ENCODE measurements at places on chromosomes 7 and 10.
A peak's percentile ranks its signal among the peaks of the same experiment; 100 is the strongest.

DNA sequence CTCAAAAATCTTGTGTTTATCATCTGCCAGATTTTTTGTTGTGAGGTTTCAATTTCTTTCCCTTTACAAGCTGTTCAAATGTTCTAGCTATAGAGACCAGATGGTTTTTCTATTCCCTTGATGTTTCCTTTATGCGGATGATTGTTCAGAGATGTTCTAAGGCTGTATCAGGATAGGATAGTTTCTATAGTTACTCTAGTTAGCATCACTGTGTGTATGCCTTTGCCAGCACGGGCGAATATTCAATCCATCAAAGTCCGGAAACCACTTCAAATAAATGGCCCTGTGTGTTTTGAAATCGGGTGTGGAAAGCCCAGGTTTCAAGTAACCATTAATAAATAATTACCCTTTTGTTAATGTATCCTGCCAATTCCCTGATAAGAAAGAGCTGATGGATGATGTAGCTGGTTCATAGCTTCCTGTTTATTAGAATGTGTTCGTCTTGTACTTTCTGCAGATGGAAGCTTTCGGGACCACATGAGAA is 149.8 kb upstream of the PRKCQ start:
- no peak for DNase-seq

- no peak for DNase-seq
Observed at GRCh38 chr7:127918130-127918529, 113.1 kb downstream of the LRRC4 start.

DNA sequence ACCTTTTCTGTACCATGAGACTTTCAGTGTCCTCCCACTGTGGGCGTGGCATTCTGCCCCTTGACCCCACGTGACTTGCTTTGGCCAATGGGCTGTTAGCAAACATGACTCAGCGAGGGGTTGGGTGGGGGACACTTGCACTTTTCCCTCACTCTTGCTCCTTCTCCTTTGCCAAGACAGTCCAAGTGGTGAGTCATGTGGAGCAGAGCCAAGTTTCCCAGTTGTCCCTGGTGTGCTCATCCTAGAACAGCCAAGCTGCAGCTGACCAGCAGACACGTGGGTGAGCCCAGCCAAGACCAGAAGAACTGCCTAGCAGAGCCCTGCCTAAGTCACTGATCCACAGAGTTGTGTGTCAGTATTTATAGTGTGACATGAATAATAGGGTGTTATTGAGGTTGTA is 82.8 kb upstream of the CPXM2 start:
- no peak for DNase-seq

DNA sequence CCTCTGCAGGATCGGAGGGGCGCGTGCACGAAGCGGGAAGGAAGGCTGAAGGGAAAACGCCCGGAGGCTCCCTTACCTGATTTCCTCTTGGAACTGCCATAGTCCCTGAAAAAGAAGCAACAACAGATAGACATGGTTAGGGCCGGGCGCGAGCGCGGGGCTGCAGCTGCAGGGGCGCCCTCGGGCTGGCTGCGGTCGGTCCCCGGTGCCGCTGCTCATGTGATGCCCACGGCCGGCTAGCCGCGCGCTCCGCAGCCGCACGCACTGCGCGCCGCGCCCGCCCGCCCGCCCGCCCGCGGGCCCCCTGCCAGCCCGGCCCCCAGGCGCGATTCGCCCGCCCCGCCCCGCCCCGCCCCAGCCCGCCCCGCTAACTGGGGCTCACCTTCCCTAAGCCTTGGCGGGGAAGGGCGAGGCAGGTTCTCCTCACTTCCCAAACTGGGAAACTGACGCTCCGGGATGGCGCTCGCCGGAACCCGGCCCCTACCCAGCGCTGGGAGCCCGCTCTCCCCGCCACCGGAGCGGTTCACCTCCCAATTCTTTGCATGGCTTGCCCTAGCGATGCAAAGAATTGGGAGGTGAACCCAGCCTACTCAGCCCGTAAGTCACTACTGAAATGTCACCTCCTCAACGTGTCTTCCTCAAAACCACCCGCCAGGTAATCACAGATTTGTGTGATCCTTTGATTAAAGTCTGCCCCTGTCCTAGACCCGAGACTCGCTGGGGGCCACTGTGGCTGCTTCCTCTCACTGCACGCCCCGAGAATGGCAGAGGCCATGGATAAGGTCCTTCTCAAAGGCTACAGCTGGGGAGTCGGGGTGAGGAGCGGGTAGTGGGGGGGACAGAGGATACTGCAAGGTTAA is 162.2 kb downstream of the SH3PXD2A start:
- DNase-seq, result peak; percentile 54

- DNase-seq, result no peak
Observed at GRCh38 chr10:17891435-17891834, 60.3 kb upstream of the SLC39A12 start.

- DNase-seq, result peak; percentile 65
Observed at GRCh38 chr10:78972160-78972946, 96.4 kb upstream of the ZMIZ1 start.

DNA sequence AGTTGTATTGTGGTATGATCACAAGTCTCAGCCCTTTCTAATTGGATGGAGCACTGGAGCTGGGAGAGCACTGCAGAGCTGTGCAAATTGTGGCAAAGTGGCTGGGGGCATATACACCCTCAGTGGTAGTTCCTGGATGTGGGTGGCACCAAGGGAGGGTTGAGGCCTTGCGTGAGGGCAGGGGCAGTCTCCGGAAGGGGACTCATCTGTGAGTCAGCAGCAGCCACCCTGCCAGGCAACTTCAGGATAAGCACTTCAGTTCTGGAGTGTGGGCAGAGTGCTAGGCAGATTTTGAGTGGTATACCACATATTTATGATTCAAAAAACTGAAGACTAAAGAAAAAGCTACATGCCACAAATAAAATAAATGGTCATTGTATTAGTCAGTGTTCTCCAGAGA is 210.5 kb downstream of the ETV1 start:
- no peak for DNase-seq

GRCh38 chr10:104842704-104843103 is 201.6 kb downstream of the SORCS3 start:
- DNase-seq, result no peak

GRCh38 chr10:66587680-66588050 is 338.2 kb upstream of the LRRTM3 start:
- DNase-seq, result no peak

DNA sequence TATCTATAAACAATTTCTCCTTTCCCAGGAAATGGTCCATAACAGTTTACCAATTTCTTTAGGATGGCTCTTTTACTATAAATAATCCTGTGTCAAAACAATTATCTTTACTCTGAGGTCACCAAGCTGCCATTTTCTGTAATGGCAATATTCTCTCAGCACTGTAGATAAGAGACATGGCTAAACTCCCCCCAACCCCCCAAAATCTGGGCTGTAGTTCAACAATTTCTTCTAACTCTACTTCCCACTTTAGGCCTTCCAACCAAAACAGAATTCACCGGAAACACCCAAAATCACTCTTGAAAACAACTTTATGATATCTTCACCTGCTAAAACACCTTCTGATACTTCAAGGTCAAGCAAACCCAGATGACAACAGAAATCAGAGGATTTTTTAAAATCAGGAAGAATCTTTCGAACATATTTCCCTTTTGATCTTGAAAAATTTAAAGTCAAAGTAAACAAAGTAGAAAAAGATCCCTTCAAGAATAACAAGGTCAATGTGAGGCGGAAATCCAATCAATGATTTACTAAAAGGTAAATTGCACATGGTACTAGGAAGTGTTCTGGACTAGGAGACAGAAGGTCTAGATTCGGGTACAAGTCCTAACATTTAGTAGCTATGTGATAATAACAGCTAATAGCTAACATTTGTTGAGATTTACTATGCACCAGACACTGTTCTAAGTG is 176.8 kb downstream of the CPEB3 start:
- no peak for DNase-seq

GRCh38 chr7:106573738-106574137 is 87.2 kb downstream of the CCDC71L start:
- DNase-seq, result no peak

DNA sequence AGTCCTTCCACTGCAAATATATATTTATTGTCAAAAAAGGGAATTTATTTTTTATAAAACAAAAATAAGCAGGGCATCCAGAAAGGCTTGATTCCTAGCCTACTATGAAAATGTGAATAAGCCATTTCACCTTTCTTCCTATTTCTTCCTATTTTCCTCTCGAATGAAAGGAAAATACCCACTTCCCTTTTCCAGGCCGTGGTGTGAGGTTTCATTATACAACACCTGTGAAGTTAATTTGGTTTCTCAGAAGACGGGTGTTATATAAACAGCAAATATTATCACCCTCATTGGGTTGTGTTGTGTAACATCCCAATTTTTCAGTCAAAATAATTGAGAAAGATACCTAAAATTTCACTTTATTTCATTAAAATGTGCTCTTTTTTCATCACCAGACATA is 214.3 kb downstream of the DGKB start:
- no peak for DNase-seq

DNA sequence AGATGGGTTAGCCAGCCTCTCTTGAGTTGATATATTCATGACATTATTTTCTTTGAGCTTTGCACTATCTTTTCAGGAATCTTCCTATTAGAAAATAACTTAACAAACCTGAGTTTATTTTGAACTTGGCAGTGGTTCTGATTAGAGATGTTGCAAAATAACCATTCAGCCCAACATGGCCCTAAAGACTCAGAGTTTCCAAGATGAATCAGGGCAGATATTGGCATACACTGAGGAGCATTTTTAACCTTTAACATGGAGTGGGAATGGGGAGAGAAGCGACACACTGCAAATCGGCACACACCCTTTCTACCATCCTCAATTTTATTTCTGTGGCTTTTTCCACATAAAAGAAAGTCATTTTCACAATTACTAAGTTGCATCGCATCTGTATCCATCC is 190.8 kb downstream of the TRIL start:
- no peak for DNase-seq

GRCh38 chr7:157497744-157498651 is 161.2 kb downstream of the DNAJB6 start:
- DNase-seq, result no peak

DNA sequence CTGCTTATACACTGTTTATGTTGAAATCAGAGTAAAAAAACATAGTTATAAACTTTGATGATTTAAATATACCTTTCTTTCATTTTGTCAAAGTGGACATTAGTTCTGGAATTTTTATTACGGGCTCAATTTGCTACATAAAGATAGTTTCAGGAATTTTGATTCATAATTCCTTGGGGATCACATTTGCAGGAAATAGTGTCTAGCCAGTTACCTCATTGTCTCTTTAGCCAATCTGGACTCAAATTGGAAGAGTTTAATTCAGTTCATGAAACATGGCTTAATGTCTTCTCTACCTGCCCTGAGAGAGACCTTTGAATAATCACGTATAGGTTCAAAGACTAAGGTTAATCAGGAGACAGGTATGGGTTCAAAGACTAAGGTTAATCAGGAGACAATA is 262.6 kb downstream of the HGF start:
- no peak for DNase-seq

DNA sequence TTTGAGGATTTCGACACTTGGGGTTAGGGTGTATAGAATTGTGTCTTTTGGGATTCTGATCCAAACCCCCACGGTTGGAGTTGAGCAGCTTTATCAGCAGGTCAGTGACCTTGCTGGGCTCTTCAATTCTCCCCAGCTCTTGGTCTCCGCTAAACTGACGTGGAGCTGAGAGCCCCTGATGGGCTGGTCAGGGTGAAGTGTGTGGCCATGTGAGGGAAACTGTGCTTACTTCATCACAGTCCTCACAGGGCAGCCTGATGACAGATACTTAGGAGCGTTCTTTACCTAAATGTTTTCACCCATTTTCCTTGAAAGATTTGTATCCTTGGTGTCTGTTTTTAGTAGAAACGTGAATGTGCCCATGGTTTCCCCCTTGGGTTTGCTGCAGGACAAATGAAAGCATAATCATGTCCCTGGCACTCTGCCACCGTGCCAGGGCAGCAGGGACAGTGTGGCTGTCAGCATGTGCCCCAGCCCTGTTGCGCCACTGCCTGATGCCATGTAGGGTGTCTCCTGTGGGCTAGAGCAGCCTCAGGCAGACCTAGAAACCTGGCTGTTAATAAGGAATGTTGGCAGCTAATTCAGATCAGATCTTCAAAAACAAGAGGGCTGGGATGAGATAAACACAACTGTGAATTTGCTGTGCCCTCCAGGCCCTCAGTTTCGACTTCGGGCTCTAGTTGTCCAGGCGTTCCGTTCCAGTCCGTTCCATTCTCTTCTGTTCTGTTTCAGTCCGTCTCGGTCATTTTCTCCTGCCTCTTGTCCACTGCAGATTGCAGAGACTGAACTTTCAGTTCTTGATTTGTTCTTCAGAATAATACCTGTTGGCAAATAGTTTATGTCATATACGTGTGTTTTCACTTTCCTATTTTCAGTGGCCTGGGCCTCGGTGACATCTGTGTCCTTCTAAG is 96.8 kb downstream of the TRRAP start:
- no peak for DNase-seq

DNA sequence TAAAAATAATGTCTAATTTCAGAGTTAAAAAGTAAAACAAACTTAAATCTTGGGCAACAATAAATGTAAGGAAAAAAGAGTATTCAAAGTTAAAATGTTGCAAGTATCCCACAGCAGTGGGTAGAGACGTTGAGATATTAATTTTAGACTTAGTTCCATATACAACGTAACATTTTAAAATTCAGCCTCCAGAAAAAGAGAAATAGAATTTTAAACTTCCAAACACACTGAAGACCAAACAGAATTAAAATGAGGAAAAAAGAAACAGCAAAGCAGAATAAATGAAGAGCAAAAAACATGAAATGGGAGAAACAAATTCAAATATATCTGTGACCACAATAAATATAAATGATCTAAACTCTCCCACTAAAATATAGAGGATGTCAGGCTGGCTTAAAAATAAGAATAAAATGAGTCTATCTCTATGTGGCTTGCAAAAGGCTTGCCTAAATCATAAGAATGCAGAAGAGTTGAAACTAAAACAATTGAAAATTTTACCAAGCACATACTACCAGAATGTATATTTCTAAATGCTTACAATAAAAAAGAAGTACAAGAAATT is 46.0 kb upstream of the EGFR start:
- no peak for DNase-seq
